ENCODE measurements at places on chromosomes 5 and 9.

DNA sequence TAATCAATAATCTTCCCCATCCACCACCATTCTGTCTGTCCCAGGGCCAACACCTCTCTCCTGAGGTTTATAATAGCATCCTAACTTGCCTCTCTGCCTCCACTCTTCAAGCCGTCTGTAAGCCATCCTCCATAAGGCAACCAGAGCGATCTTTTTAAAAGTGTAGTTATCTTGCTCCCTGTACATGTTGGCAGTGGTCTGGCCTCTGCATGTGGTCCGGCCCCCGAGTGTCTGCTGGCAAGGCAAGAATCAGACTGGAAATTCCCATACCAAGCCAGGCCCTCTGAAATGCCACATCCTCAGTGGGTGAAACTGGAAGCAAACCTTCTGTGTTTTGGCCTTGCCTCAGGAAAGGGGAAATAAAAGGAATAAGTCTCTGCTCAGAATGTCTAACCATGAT lies 17.0 kb downstream of the TTLL11 start:
- no peak for DNase-seq

DNA sequence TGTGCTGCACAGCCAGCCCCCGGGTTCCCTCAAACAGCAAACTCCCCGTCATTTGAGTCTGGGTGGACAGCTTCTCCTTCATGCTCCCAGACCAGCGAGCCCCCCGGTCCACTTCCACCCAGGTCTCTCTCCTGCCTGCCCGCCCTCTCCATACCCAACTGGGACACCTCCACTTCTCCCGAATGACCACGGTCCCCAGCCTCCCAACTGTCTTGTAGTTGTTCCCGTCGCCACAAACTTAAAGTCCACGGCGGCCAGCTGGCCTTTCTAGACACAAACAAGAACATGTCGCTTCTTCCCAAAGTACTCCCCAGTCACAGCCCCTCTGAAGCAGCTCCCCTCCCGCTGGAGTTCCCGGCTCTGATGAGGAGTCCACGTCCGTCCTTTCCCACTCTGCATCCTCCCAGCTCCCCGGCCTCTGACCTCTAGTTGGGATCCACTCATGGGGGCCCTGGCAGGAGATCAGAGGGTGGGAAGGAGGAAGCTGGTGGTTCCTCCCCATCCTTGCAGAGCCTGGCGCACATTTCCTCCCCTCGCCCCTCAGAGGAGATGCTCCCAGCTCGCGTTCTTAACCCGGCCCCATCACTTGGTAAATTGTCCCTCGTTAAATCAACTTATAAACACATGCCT lies 24.1 kb upstream of the PPP1R26 start:
- no peak for DNase-seq

- DNase-seq, result no peak
These were observed 129.0 kb upstream of the ALDH1B1 start for GRCh38 chr9:38263532-38263931.

DNA sequence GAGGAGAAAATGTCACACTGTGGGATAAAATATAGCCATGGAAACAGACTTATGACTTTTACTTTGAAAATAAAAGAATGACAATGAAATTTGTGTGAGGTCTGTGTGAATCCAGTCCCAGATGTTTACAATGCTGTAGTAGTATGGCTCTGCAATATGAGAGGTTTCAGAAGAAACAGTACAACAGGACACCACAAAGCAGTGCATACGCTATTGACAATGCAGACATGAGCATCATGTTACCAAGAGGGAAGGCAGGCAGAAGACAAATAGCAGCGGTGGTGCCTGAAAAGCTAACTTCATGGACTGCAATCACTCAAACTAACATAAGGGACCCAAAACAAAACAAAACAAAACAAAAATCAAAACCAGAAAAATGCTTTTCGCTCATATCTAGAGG lies 1.8 kb downstream of the FGF10 start:
- no peak for DNase-seq

- no peak for DNase-seq
These were observed 124.0 kb downstream of the SEMA5A start for GRCh38 chr5:9421884-9422283.

GRCh38 chr5:14672082-14672481 lies 7.6 kb downstream of the OTULIN start:
- DNase-seq, result no peak

DNA sequence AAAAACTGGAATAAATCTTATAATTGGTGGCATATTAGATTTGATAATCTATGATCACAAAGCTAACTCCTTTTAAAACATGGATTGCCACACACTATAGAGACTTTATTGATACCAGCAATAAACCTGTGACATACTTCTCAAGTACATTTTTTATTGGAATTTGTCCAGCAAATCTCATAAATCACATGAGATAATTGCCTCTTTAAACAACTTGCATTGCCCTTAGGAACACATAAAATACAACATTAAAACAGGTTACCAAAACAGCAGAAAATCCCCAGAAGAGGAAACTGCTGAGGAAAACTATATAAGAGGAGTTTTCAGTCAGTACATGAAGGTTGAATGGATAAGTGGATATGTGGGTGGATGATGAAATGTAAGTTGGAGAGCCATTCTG lies 124.6 kb downstream of the SNCAIP start:
- DNase-seq, result no peak

GRCh38 chr5:24215114-24215513 lies 429.7 kb downstream of the CDH10 start:
- DNase-seq, result no peak

- peak; percentile 49 for DNase-seq
These were observed 90.2 kb downstream of the HACD4 start for GRCh38 chr9:20941174-20941690.

DNA sequence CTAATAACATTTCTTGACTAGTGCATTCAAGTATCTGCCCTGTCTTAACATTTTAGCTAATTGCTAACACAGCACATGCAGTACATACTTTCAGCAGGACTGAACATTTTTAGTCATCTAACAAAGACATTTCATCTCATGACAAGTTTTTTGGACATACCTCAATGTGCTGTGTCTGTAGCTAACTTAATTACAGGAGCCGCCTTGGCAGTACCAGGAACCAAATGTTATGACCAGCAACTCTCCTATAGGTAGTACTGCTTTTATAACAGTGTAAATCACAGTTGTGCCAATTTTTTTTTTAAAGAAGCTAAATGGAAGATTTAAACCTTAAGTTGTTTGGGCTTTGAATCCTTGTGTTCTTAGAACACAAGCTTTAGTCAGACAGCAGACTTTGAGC lies 99.4 kb upstream of the SAP30L start:
- DNase-seq, result no peak

DNA sequence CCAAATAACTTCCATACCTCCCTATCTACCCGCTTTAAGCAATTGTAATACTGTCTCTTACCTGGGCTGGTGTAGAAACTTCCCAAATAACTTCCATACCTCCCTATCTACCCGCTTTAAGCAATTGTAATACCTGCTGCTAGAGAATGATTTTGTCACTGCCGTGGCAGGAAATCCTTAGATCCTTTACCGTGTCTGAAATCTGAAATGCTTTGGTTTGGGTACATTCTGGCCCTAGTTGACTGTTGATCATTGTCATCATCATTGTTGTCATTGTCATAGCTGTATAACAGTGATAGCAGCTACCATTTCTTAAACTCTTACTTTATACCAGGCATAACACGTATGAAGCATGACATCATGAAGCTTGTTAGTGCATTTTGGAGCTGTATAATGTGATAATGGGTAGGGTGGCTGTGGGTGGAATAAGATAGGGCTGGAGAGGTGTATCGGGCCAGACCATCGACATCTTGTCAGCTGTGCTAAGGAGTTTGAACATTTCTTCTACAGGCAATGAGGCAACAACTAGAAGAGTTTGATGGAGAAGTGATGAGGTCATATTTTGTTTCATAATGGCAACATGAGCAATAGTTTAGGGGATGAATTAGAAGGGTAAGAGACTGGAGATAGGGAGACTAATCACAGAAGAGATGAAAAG lies 15.7 kb downstream of the PIP5K1B start:
- no peak for DNase-seq

- DNase-seq, result no peak
These were observed 10.2 kb downstream of the MAMDC2 start for GRCh38 chr9:70053864-70054263.

- DNase-seq, result no peak
These were observed 58.9 kb downstream of the GNA14 start for GRCh38 chr9:77589046-77589795.

DNA sequence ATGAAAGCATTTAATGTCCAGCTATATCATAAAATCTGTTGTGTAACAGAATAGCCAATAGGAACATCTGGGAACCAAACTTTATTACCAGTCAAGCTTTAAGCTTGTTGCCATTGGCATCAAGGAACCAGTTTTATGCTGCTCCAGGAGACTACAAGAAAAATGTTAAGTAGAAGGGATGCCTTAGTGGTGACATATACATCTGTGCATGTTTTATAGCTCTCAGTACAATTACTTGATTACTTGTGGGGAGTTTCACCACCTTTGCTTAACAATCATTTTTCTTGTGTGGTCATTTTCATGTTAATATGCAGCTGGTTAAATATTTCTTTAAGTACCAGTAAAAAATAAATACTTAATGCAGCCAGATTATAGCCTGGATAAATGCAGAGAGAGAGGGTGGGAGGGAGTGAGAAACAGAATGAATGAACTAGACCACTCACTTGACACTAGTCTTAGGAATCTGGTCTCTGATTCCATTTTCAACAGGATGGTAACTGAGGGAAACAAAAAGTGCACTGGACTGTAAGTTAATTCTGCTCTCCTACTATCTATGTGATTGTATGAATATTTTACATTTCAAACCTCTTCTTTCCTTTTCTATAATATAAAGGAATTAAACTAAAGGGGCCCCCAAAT lies 35.7 kb upstream of the LURAP1L start:
- DNase-seq, result no peak

DNA sequence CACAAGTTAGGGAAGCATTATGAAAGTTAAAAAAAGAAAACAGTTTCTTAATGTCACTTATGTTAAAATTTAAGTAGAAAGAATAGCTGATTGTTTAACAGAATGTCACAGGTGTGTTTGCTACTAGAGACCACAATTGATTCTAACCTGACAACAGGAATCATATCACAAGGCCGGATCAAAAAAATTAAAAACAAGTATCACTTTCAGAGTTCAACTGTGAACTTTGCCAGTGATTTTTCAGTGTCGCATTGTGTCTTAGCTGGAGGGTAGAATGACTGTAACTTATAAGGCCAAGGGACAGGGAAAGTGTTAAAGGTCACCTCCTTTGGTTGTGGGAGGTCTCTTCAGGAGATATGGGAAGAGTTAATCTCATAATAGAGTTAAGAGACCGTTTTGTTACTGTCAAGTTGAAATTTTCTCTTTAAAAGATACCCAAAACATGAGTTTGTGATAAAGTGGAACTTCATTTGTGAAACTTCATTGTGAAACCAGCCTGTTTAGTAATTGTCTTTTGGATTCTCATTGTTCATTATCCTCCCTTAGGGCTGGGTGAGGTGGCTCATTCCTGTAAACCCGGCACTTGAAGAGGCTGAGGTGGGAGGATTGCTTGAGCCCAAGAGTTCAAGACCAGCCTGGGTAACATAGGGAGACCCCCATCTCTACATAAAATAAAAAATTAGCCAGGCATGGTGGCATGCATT lies 40.9 kb downstream of the CPEB4 start:
- no peak for DNase-seq

GRCh38 chr5:111945535-111945934 lies 188.5 kb upstream of the NREP start:
- no peak for DNase-seq

DNA sequence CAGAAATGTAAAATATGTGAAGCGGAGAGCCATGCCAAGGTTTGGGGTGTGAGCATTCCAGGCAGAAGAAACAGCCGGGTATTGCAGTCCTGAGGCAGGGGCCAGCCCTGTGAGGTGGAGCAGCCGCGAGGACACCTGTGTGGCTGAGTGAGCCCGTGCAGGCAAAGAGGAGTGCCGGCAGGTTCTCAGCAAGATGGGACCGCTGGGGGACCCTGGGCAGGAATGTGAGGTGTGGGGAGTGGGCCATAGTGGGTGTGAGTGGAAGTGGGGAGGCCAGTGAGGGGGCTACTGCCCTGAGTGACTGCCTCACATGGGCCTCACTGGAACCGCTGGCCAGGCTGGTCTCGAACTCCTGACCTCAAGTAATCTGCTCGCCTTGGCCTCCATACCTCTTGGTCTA lies 8.1 kb upstream of the PRR7 start:
- no peak for DNase-seq

DNA sequence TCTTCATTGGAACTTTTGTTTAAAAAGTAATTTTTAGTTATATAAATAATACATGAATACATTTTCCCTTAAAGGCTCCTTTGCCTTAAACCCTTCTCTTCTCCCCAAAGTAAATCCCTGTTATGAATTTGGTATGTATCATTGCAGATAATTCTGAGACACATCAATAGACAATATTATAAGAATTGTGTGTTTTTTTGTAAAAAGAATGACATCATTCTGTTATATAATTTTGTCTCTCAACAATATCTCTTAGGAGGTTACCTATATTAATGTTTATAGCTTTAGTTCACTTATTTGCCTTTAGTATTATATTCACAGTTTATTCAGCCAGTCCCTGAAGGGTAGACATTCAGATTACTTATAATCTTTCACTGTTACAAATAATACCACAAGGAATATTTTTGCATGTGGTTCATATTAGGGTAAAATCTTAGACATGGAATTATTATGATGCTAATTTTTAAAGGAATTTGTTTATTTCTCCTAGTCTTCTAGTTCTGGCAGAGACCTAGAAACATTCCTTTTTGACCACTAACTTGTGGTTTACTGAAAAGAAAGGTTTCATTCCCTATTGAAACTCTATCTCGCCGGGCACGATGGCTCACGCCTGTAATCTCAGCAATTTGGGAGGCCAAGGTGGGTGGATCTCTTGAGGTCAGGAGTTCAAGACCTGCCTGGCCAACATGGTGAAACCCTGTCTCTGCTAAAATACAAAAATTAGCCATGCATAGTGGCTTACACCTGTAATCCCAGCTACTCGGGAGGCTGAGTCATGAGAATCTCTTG lies 105.6 kb downstream of the KCTD16 start:
- DNase-seq, result no peak

DNA sequence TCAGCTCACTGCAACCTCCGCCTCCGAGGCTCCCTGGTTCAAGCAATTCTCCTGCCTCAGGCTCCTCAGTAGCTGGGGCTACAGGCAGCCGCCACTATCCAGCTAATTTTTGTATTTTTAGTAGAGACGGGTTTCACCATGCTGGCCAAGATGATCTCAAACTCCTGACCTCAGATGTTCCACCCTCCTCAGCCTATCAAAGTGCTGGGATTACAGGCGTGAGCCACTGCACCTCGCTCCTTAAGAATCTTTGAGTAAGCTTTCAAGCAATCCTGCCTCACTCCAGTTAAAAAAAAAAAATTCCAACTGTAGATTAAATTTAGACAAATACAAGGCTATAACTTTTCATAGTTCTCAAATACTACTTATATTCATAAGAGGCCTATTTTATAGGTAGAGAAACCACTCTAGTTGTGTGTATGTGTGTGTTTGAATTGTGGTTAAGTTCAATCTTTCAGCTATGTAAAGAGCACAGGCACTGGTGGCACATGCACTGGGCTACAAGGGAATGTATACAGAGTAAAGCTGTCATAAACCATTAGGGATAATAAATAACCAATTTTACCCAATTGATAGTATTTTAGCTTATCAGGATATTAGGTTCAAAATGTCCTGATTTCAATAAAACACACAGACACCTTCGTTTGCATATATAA lies 50.6 kb upstream of the RAPGEF6 start:
- no peak for DNase-seq

Measured in CD8-positive, alpha-beta memory T cell (primary cell).